ENCODE measurements at places on chromosomes 16 and 17.
A peak's percentile ranks its signal among the peaks of the same experiment; 100 is the strongest.

- DNase-seq: no peak
Measured at GRCh38 chr17:49935526-49936210, 33.3 kb upstream of the DLX4 start.

DNA sequence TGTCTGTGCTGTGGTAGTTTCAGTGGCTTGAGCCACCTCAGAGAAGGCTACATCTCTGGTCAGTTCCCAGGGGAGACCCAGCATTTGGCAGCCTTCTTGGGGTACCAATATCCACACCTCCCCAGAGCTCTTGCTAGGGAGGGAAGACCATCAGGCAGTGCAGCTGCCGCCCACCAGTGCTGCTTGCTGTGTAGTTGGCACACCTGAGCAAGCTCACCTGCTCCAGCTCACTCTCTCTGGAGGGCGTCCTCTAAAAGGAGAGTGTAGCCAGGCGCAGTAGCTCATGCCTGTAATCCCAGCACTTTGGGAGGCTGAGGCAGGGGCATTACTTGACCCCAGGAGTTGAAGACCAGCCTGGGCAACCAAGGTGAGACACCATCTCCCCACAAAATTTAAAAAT is 29.8 kb downstream of the CDIP1 start:
- DNase-seq: no peak

- DNase-seq: no peak
Measured at GRCh38 chr16:85824161-85825135, 25.0 kb downstream of the COX4I1 start.

GRCh38 chr17:73071066-73071999 is 21.2 kb downstream of the SLC39A11 start:
- peak; percentile 41 for DNase-seq

DNA sequence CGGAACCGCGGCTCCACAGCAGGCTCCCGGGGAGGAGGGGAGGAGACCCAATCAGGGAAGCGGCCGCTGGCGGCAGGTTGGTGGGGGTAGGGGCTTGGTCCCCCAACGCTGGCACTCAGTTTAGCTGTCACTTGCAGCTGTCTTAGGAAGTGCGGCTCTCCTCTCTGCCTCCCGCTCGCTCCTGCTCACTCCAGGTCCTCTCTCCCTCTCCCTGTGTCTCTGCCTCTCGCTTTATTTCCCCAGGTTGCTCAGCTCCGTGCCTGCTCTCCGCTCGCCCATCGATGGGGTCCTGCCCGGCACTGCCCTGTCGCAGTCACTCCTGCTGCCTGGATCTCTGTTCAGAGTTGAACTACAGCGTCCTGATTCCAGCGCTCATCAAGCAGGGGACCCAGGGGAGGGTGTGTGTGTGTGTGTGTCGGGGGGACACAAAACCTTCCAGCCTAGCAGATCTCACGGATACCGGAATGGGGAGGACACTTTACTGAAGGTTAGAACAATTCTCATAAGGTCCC is 145.6 kb downstream of the ENGASE start:
- no peak for DNase-seq

DNA sequence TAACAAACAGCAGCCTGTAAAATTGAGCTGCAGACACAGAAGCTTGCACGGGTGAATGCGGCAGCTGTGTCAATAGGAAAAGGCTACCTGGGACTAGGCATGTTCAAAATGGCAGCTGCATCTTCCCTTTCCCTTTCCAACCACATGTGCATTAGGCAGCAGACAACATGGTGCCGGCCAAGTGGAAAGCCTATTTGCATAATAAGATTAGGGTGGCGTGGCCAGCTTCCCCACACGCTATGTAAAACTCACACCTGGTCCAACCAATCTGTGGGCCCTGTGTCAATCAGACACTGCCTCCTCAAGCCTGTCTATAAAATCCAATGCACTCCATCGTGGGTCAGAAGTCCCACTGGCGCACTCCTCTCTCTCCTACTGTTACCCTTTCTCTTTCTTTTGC is 61.0 kb upstream of the RBBP6 start:
- no peak for DNase-seq

- no peak for DNase-seq
Measured at GRCh38 chr17:3665834-3666233, 2.5 kb downstream of the TAX1BP3 start.

DNA sequence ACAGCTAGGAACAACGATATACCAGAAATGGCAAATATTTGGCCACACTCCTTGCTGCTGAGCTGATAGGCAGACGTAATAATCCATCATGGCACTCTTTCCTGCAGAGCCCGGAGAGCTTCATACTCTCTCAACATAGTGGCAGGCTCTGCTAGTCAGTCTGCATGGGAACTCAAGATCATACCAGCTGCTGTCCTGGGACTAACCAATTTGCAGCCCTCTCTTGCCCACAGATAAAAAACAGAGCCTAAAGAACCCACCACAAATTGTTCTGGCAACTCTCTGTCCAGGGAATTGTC is 13.5 kb downstream of the GSDMB start:
- no peak for DNase-seq

DNA sequence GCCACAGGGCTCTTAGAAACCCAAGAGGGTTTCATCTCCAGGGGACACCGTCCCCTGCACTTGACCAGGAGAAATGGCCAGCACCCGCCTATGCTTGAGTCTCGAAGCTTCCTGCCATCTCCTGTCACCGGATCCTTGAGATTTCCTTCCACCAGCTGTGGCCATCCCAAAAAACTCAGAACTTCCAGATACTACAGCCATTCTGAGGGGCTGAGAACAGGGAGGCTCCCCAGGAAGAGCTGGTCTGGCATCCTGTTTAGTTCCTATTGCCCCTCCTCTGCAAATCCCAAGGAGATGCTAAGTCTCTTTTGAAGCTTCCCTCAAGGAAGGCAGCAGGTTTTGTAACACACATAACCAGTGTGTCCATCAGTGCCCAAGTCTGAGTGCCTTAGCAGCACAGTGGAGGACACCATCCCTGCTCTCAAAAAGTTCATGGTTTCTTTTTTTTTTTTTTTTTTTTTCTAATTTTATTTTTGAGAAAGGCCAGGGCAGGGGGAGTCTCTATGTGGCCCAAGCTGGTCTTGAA is 2.0 kb downstream of the UBALD2 start:
- DNase-seq: no peak

- DNase-seq: no peak
Measured at GRCh38 chr16:2952679-2953078, 11.4 kb upstream of the KREMEN2 start.

GRCh38 chr16:2019518-2019920 is at the start of gene NPW:
Gene NPW (plus strand): TSS chr16:2019785.
- DNase-seq: no peak

DNA sequence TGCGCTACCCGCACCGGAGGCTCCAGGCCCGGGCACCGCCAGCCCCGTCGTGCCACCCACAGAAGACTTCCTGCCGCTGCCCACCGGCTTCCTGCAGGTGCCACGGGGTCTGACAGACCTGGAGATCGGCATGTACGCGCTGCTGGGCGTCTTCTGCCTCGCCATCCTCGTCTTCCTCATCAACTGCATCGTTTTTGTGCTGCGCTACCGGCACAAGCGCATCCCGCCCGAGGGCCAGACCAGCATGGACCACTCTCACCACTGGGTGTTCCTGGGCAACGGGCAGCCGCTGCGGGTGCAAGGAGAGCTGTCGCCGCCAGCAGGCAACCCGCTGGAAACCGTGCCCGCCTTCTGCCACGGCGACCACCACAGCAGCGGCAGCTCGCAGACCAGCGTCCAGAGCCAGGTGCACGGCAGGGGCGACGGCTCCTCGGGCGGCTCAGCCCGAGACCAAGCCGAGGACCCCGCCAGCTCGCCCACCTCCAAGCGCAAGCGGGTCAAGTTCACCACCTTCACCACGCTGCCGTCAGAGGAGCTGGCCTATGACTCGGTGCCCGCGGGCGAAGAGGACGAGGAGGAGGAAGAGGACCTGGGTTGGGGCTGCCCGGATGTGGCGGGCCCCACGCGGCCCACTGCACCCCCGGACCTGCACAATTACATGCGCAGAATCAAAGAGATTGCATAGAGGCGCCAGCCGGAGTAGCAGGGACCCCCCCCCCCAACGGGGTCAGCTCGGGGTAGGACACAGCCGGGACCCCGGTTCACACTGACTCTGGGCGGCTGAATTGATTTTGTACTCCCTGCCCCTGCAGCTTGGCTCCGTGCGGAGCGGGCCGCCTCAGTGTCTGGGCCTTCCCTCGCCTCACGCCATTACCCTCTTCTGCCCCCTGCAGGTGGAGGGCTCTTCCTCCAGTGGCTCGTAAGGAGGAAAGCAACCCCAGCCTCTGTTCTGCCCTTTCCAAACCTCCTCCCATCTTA is 58.5 kb downstream of the TMEM132E start:
- peak; percentile 70 for DNase-seq

DNA sequence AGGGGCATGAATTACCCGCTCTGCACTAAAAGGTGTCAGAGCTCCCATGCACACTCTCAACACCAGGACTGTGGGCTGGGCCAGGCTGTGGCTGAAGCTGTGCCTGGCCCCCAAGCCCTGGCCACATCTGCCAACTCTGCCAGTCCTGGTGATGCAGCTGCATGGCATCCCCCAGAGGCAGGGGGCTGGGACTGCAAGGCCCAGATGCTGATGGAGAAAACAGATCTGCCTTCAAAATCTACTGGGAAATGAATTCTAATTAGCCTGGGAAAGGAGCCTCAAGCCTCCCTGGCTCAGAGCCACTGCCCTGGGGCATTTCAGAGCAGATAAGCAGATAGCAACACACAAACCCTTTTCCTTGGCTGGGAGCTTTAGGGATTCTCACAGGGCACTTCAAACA is 3.4 kb downstream of the CHST6 start:
- no peak for DNase-seq

DNA sequence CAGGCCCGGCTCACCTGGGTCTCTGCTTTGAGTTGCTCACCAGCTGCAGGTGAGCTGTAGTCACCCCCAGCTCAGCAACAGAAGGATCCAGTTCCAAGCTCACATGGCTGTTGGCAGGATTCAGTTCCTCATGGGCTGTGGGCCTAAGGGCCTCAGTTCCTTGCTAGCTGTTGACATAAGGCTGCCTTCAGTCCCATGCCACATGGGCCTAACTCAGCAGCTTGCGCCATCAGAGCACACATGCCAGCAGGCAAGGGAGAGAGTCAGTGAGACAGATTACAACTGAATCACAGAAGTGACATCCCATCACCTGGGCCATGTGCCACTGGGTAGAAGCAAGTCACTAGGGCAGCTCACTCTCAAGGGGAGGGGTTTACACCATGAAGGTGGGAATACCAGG is 24.7 kb downstream of the PSMD7 start:
- no peak for DNase-seq

GRCh38 chr17:73874008-73874720 is 229.9 kb upstream of the SDK2 start:
- no peak for DNase-seq

DNA sequence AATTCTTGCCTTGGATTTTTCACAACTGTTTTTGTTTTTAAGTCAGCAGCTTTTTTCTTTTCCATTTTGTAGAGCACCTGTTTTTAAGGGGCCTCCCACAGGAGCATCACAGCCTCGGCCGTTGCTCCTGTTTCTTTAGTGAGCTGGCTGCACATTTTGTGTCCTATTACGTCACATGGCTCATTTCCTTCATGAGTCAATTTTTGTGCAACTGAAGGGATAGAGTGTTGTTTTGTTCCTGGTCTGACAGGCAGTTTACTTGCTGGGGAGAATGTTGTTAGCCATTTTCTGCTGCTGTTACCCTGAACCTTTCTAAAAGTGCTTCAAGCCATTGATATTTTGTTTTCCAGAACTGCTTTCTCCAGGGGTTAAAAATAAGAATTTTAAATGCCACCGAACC is 45.0 kb upstream of the CRISPLD2 start:
- peak; percentile 96 for DNase-seq

DNA sequence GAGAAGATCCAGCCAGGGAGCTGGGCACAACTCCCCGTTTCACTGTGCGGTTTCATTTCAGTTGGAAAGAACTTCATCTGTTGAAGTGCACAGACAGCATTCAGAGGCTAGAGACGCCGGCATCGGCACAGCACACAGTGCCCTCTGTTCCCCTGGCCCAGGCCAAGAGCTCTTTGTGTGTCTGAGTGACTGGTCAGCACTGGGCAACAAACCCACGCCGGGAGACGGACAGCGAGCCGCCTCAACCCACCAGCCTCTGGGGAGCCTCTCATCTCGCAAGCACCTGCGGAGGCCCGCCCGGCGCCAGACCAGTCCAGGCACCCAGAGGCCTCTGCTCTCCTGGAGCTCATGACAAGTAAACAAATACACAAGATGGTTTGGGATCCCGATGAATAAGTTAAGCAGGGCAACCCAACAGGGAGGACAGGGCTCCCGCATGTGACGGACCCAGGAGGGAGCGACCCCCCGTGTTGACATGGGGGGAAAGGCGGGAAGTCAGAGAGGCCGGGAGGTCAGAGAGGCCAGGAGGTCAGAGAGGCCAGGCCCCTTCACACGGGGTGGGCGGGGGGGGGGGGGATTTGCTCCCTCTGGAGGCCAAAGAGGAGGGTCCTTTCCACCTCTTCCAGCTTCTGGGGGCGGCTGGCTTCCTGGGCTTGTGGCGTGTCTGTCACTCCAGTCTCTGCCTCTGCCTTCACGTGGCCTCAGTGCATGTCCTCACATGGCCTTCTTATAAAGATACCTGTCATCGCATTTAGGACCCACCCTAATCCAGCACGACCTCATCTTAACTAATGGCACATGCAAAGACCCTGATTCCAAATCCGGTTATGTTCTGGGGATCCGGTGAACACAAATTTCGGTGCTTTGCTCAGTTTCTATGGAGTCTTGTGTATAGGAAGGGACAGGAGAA is 25.8 kb upstream of the KLHDC4 start:
- DNase-seq: no peak

GRCh38 chr17:79500745-79501618 is 109.9 kb downstream of the RBFOX3 start:
- DNase-seq: no peak

DNA sequence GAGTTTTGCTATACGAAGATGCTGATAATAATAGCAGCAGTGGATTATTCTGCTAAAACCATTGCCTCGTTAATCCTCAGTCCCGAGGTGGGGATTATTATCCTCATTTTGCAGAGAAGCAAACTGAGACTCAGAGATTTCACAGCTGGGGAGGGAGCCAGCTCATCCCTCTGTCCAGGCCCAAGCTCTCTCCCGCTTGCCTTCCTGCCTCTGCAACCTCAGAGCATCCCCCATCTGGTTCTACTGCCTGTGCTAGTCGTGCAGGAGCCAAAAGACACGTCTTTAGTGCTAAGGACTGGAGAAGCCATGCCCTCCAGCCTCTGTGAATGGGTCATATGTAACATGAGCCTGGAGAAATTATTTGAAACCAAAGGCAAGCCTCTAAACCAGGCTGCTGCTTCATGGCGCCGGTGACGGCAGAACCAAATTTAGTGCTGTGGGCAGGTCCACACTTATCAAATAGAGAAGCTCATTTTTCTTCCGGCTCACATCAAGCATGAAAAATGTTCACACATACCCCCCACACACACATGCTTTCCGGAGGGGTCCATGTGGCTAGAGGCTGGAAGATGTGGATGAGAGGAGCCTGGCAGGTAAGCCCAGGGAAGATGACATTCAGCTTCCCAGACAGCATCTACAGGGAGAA is 13.5 kb downstream of the MAPT start:
- DNase-seq: no peak

DNA sequence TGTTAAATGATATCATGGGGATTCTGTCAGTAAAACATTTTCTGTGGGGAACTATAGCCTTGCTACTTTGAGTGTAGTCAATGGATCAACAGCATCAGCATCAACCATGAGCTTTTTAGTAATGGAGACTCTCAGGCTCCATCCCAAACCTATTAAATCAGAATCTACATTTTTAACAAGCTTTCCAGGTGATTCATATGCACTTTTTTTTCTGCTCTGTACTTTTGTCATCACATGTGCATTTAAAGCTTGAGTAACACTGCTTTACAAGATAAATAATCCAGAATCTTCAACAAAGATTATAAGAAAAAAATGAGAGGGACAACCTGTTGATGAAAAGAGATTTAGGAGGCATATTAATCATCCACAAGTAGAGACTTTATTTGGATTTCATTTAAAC is 23.5 kb downstream of the NUP93 start:
- DNase-seq: peak; percentile 38

- no peak for DNase-seq
Measured at GRCh38 chr16:56792967-56793366, 63.0 kb downstream of the NUP93 start.

All from fibroblast of pulmonary artery (primary cell).